ENCODE measurements at places on chromosomes 5 and 9. TPM values are rescaled to one million over a fixed set of nuclear protein-coding genes. Genes with fewer than 3 reads are reported as not detected.

The TMEM267 gene
- 16.1 TPM for total RNA-seq

The NPDC1 gene
- total RNA-seq, result 33.3 TPM

The MARVELD2 gene
- total RNA-seq, result 12.5 TPM

The SIT1 gene
- not detected for total RNA-seq

The PLAC8L1 gene
- not detected for total RNA-seq

DNA sequence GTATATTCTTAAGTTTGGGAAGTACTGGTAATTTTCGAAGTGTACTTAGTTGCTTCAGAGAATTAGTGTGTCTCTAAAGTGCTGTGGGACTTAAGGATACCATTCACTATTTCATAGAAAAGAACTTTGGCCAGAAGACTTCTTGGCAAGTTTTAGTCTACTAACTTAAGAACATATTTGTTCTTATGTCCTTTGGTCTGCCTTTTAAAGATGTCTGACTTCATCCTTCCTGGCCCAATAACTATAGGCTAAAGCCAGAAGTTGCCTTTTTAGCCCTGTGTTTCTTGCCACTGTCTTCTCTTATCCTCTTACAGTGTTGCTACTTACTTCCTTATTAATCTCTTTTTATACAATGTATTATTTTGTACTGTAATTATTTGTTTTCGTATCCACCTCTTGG, 6.3 kb downstream of the RBM27 start:
- no peaks in the 10 kb centered on the region for H3K36me3 ChIP-seq
- H3K4me3 ChIP-seq, result no peak overlapping the region
- no peak for DNase-seq
- peak overlapping the region; percentile 82 for H3K27ac ChIP-seq
- H3K4me1 ChIP-seq, result peaks cover 25% of the 10 kb centered on the region
- no peaks in the 10 kb centered on the region for H3K27me3 ChIP-seq

DNA sequence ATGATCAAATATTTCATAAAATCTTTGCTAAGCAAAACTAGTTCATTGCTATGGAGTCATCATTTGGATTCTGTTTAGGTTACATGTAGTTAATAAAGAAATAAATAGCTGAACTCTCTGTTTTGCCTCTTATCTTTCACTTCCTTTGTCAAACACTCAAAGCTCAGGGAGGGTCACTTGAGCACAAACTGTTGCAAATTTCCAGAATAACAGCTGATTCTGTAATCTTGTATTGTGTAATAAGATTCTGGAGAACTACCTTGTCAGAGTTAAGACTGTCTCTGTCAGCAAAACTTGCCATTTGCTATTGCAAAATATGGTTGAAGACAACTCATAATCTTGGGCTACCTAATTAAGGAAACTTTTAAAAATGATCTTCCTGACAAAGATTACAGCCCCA, 182.0 kb upstream of the MOCS2 start:
- no peak for DNase-seq
- no peak overlapping the region for H3K4me3 ChIP-seq
- H3K36me3 ChIP-seq, result no peaks in the 10 kb centered on the region
- no peaks in the 10 kb centered on the region for H3K27me3 ChIP-seq
- H3K27ac ChIP-seq, result no peak overlapping the region
- H3K4me1 ChIP-seq, result no peaks in the 10 kb centered on the region

DNA sequence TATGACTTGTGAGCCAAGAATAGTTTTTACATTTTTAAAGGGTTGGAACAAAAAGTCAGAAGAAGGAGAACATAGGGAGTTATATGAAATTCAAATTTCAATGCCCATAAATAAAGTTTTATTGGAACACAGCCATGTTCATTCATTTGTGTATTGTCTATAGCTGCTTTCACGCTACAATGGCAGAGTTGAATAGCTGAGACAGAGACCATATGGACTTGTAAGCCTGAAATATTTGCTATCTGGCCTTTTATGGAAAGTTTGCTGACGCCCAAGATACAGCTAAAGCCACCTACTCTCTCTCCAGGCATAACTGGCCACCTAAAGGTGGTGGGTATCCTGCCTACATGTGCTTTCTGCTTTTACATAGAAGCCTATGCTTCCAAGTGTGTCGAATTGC, 10.9 kb downstream of the DAB2IP start:
- no peak overlapping the region for H3K4me3 ChIP-seq
- H3K27me3 ChIP-seq, result no peaks in the 10 kb centered on the region
- H3K36me3 ChIP-seq, result no peaks in the 10 kb centered on the region
- H3K27ac ChIP-seq, result no peak overlapping the region

Data from PC-3 (cell line).